ENCODE measurements at places on chromosomes 2 and 18. TPM values are rescaled to one million over a fixed set of nuclear protein-coding genes. Genes with fewer than 3 reads are reported as not detected.

The FAM228A gene
- 2.4 TPM for total RNA-seq

The PLGLB2 gene
- 0.74 TPM for total RNA-seq

The TLX2 gene
- total RNA-seq, result 0.94 TPM

The UGT1A1 gene
- not detected for total RNA-seq

The UGT1A6 gene
- total RNA-seq, result not detected

The MTCL1 gene
- 35.0 TPM for total RNA-seq

The CAPN10 gene
- total RNA-seq, result 25.2 TPM
